Skin of body (tissue), 3 donors: ENCODE measurements at places on chromosomes 16 and 17. TPM values are rescaled to one million over a fixed set of nuclear protein-coding genes. Genes with fewer than 3 reads are reported as not detected.
A peak's percentile ranks its signal among the peaks of the same experiment; 100 is the strongest.

The FBXO39 gene
- 0.30 TPM for total RNA-seq

DNA sequence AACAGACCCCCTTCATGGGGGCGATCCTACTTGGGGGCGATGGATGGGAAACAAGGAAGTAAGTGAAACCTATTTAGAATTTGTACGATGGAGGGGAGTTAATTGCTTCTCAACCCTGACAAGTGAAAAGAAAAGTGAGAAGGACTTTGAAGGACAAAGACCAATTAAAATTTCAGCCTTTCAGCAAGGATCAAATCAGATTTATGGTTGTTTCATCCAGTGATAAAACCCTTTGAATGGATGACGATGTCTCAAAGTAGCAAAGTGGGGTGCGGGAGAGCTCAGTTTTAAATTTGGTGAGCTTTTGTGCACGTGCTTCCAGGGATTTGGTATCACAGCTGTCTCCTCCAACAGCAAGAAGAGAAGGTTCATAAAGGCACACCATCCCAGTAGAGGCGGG, 51.7 kb downstream of the CMIP start:
- no peak for DNase-seq

GRCh38 chr17:17590883-17591354, 589 bp downstream of the PEMT start:
- peak; percentile 63 for DNase-seq

The SCIMP gene
- 0.99 TPM for total RNA-seq

DNA sequence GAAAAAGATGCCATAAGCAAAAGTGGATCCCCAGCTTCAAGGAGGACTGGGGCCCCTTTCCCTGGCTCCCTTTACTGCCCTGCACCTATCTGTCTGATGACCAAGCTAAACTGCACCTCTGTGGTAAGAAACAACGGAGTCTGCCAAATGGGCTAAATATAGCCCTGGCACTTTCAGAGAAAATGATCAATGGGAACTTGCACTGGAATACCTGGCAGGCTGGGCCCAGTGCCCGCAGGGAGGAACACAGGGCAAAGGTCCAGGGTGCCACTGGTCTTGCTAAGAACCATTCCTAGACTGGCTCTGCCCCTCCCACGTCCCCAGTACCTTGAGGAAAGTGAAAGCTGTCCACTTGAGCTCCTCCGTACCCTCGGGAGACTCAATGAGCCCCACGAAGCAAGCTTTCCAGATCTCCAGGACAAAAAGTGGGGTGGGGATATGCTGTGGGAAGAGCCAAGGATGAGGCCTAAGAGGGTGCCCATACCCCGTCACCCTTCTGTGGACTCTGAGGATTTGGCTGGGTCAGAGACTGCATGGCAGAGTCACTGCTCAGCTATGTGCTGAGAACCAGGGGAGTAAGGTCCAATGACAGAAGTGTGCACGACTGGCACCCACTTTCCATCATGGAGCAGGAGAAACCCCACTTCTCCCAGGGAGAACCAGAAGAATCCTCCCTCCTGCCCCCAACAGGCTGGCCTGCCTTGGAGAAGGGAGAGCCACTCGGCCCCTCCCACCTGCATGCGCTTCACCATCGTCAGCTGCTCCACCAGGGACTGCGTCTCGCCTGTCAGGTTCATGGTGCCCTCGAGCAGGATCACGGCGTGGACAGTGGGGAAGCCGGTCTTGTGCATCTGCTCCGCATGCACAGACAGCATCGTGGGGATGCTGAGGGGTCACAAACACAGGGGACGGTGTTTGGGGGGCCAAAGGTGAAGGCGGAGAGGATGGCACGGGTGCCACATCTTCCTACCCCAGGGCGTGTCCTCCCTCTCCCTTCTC, 17.4 kb downstream of the CSF3 start:
- no peak for DNase-seq

DNA sequence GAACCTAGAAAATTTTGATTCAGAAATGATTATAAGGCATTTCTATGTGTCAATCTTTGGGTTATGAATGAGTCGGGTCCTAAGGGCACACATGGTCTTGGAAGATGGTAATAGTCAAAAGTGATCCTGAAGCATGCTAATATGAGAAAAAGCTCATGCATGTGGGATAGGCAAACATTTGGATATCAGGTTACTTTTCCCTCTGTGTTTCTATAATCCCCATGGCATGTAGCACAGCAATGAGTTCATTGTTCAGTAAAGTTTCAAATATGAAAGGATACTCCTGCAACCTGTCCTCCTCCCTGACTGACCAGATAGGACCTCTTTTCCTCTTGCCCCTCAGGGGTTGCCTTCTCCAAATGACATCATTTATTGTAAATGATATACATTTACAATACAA, 249.9 kb upstream of the MON1B start:
- no peak for DNase-seq

The ACAP1 gene
- 4.7 TPM for total RNA-seq

The EXOC3L1 gene
- 1.7 TPM for total RNA-seq

GRCh38 chr16:88196471-88197400, 186.0 kb upstream of the ZNF469 start:
- no peak for DNase-seq

GRCh38 chr17:16155536-16155935, 59.8 kb downstream of the NCOR1 start:
- DNase-seq: no peak

The ANKFN1 gene
- total RNA-seq: 5.5 TPM

The ZNF385C gene
- 1.3 TPM for total RNA-seq

The HOXB9 gene
- 0.10 TPM for total RNA-seq

- no peak for DNase-seq
Observed at GRCh38 chr17:78675316-78675616, 98.1 kb upstream of the DNAH17 start.

- DNase-seq: no peak
Observed at GRCh38 chr17:74833501-74834377, 25.9 kb downstream of the GRIN2C start.

DNA sequence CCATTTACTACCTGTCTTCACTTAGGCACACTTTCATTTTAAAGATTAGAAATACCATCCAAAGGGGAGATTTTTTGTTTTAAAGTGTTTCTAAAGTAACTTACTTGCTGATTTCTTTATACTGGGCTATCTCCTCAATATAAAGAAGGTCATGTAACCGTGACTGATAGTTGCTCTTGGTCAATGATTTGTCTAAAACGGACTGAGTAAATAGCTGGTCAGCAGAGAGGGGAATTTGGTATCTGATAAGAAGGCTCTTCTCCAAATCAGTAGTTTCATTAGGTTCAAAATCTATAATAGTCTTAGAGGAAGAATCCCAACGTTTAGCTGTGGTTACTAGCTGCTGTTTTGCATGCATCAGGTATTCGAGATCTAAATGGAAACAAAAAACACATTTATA, 66.4 kb downstream of the HELZ start:
- no peak for DNase-seq

- DNase-seq: no peak
Observed at GRCh38 chr17:57553526-57553925, 191.6 kb downstream of the CCDC182 start.

The CLEC3A gene
- not detected for total RNA-seq

DNA sequence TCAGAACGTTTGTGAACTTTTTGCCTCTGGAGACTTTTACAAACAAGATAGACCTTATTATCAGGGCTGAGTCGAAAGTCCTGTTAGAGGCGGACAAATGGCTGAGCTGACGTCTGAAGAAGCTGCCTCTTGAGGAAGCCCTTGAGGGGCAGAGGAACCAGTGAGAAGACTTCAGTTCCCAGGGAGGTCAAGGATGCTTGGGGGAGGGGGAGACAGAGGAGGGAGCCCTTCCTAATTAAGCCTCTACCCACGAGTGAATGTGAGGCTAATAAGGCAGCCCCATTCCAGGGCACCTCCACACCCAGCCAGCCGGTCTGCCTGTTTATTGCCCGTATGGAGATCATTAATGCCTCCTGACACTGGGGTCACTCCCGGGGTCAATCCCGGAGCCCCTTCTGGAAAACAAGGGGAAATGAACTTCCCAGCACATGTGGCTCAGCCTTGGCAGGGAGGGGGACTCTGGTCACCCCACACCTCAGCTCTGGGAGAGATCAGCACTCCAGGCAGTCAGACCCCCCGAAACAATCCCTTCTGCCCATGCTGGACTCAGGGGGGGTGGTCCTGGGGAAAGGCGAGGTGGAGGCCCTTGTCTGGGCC, 9.2 kb upstream of the TBX4 start:
- DNase-seq: no peak

The REXO5 gene
- total RNA-seq: 5.3 TPM

DNA sequence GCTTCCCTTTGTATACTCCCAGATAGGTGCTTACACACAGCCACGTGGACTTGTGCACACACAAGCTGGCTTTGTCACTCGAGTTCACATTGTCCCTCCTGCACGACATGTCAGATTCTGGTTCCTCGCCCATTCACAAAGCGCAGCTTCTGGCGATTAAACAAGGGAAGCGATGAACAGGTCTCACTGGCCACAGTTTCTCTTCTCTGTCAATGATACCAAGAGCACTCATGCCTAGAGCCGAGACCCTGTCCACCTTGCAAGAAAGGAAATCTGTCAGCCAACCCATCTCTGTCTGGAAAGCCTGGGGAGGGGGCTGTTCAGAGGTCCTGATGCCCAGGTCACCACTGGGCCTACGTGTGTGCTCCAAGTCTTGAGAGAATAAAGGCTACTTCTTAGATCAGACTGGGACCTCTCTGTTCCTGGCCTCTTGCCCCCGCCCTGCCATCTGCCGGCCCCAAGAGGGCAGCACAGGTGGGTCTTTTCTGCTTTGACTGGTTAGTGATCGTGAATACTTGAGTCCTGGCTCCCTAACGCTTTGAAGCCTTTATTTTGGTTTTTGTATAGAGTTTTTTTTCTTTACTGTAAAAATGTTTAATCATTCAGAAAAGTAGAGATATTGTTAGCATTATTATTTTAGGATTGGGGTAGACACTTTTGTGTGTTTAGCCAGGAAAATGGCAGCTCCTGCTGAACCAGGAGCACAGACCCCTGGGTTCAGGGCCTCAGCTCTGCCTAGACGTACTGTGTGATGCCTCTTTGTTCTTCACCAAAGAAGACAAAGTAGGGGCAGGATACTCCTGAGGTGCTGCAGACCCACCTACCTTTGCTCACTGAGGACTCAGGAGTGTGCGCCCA, 104.7 kb downstream of the MRM1 start:
- DNase-seq: no peak

DNA sequence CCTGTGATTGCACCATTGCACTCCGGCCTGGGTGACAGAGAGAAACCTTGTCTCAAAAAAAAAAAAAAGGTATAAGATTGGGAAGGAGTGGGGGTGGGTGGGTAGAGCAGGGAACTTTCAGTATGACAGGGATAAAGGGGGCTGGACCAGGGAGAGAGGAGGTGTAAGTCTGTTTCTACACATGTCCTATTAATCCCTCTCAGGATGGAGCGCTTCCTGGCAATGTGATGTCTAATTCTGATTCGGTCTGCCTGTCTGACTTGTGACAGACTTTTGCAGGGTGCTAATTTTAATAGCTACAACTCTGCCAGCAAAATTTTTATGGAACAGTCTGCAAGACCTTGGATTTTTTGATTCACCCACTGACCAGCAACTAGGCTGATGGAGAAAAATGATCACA, 53.8 kb upstream of the SLC25A19 start:
- DNase-seq: no peak

- no peak for DNase-seq
Observed at GRCh38 chr17:34308371-34308770, 10.9 kb upstream of the CCL8 start.

GRCh38 chr17:1566505-1567199, 4.1 kb upstream of the PITPNA start:
- no peak for DNase-seq

DNA sequence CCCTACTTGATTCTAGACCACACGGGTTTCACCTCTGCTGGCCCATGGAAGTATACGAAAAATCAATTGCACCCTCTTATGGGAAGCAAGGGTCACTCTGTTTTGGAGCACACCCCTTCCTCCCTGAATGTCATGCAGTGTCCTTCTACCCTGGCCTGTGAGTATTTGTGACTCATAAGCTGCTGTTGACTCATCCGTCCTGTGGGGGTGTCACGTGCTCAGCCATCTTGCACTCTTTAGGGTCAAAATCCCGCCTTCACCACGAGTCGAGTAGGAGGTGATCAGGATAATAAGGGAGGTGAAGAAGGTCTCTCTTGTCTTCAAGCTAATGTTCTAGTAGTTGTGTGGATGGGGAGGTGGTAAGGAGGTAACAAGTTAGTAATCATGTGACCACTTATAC, 341.0 kb upstream of the EEF2KMT start:
- no peak for DNase-seq

The KRT15 gene
- total RNA-seq: 348 TPM

- DNase-seq: no peak
Observed at GRCh38 chr16:29910819-29911675, 10.8 kb downstream of the ASPHD1 start.

- no peak for DNase-seq
Observed at GRCh38 chr17:7016886-7017826, 4.7 kb downstream of the RNASEK start.

- no peak for DNase-seq
Observed at GRCh38 chr16:75010427-75010826, 11.6 kb downstream of the ZNRF1 start.

GRCh38 chr16:1920727-1921171, 2.5 kb upstream of the HS3ST6 start:
- no peak for DNase-seq

DNA sequence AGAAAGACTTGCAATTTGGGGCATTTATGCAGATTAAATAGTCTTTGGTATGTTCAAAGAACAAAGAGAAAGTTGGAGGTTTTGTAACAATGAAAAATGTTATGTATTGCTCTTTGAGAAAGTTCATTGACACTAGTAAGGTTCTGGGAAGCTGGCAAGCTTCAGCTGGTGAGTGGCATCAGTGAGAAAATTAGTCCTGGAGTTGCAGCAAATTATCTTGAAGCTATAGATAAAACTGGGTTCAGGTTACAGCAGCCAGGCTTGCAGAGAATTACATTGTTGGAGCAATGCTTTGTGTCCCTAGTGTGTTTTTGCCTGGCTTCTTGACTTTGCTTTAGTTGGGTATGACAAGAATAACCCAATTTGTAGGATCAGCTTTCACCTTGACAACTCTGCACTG, 221.2 kb downstream of the CDH13 start:
- DNase-seq: no peak
